ENCODE measurements at places on chromosomes 5 and 9.
A peak's percentile ranks its signal among the peaks of the same experiment; 100 is the strongest.

- DNase-seq, result no peak
Observed at GRCh38 chr9:120210274-120210673, 369.7 kb downstream of the CDK5RAP2 start.

- DNase-seq, result no peak
Observed at GRCh38 chr5:139946440-139946839, 96.7 kb downstream of the NRG2 start.

DNA sequence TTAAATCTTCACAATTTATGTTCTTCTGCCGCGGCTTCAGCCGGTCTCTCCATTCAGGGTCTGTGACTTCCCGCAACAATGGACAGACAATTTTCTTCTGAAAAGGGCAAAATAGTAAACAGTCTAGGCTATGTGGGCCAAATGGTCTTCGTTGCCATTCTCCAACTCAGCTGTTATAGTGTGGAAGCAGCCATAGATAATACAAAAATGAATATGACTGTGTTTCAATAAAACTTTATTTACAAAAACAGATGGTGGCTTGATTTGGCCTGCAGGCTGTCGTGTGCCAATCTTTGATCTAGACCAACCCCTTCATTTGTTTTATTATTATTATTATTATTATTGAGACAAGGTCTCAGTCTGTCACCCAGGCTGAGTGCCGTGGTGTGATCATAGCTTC lies 28.1 kb downstream of the ATOX1 start:
- no peak for DNase-seq

- no peak for DNase-seq
Observed at GRCh38 chr9:97534961-97535594, 33.6 kb downstream of the TMOD1 start.

DNA sequence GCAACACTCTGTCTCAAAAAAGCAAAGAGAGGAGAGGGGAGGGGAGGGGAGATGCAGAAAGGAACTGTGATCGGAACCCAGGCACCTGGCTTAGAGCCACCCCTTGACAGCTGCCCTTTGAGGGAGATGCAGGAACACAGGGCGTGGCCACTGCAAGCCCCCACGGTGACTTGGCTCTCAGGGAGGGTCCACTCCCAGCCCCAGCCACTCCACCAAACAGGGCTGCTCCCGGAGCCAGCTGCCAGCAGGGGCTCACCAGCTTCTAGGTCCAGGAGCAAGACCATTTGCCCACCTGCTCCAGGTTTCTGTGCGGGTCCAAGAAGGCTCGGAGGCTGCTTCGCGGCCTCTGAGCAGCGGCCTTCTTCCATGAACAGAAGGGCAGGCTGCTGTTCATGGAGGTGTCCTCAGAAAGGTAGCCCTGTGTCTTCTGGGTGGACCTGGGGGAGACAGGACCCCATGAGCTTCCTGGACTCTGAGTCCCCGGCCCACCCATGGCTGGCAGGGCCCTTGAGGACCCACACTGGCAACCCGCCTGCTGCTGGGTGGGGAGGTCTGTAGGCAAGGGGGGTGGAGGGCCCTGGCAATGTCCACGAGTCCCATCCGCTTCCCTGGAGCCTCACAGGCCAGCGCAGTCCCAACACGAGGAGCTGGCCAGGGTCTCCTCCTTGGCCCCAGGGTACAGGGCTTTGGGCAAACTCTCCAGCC lies 7.9 kb downstream of the C9orf50 start:
- peak; percentile 24 for DNase-seq

- peak; percentile 53 for DNase-seq
Observed at GRCh38 chr5:163379298-163380155, 57.9 kb upstream of the CCNG1 start.

DNA sequence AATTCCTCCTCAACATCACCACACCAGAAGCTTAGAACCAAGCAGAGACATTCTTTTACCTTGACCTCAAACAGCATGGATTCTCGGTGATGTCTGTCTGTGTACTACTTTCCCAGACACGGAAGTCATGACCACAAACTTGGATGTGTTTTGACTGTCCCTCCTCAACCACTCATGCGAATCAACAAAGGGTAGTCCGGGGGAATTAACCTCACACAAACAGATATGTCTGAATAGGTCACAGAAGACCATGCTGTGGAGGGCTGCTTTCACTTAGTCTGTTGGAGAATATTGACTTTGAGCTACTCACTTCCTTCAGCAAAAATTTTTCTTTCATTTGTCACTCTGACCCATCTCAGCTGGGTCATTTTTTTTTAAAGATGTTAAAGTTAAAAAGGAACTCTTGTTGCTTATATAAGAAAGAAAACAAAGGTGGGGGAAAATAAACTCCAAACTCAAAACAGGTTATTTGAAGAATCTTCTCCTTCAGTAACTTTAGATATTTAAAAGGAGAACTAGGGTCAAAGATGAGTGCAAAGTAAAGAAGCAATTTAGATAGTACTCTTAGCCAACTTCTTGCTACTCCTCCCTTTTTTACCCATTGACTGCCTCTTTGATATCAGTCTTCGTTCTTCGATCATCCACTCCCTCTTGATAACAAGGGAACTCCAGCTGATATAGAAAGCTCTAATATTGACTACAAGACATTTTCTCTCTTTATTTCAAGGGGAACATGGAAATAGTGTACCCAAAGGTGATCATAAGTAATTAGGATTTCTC lies 343.4 kb upstream of the CDH6 start:
- no peak for DNase-seq

- no peak for DNase-seq
Observed at GRCh38 chr9:86782831-86783230, 164.5 kb downstream of the GAS1 start.

- no peak for DNase-seq
Observed at GRCh38 chr5:17257705-17258273, 40.4 kb downstream of the BASP1 start.

DNA sequence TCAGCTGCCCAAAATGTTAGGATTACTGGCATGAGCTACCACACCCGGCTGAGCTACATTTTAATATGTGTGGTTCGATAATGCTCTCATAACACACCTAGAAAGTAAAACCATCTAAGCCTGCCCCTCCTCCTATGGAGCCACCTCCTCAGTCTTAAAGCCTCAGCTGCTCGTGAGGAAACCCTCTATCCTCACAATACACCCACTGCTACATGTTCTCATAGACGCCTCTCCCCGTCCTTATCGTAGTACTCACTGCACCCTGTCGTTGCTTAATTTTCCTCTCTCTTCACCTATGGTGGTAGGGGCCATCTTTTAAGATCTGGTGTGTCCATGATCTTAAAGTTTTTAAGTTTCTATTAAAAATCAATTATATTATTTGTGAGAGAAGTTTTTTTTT lies 72.9 kb downstream of the RCL1 start:
- no peak for DNase-seq

DNA sequence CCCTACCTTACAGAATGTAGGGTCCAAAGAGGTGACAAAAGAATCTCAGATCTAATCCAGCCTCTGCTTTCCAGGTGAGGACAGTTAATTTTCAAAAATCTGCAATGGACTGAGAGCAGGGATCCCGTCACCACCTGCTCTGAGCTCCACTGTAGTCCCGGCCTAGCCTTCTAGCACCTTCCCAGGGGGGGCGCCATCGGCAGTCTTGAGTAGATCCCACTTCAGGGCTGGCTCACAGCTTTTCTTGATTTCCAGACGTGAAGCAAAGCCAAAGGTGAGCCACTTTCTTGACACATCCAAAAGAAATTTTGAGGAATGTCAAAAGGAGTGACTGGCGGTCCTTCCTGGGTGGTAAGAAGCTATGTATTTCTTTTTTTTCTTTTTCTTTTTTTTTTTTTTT lies 114.1 kb downstream of the SYK start:
- no peak for DNase-seq

DNA sequence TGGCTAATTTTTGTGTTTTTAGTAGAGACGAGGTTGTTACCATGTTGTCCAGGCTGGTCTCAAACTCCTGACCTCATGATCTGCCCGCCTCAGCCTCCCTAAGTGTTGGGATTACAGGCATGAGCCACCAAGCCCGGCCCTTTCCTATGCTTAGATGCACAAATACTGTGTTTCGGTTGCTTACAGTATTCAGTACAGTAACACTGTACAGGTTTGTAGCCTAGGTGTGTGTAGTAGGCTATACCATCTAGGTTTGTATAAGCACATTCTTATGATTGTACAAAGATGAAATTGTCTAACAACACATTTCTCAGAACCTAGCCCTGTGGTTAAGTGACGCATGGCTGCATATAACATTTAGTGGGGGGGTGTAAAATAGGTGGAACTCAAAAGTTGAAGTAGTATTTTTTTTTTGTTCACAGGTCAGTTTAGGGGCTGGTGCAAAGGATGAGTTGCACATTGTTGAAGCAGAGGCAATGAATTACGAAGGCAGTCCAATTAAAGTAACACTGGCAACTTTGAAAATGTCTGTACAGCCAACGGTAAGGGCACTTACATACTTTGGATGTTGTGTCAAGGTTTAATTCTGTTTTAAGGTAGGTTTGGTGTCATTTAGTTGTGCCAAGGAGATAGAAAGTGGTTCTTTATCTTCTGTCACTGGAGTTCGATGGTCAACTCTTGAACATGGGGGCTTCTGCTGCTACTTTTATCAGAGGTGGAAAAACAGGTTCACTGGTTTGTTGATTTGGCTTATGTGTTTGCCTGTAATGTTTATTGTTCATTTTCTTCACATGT lies 3.4 kb downstream of the NPM1 start:
- no peak for DNase-seq

DNA sequence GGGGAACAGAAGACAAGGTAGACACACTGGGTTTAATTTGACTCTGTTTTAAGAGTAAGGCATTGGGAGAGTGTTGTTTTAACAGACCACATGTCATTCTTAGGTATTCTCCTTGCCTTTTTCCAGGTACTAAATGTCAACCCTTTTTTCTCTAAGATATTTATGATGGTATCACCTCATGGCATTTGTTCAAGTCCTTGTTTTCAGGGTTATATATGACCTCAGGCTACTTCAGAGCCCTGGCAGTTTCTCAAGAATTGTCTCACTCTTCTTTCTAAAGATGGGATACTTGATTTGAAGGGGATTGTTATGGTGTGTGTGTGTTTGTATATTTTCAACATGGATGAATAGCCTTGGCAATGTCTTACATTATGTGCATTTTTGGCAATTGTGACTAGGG lies 131.1 kb upstream of the ACTBL2 start:
- peak; percentile 44 for DNase-seq

DNA sequence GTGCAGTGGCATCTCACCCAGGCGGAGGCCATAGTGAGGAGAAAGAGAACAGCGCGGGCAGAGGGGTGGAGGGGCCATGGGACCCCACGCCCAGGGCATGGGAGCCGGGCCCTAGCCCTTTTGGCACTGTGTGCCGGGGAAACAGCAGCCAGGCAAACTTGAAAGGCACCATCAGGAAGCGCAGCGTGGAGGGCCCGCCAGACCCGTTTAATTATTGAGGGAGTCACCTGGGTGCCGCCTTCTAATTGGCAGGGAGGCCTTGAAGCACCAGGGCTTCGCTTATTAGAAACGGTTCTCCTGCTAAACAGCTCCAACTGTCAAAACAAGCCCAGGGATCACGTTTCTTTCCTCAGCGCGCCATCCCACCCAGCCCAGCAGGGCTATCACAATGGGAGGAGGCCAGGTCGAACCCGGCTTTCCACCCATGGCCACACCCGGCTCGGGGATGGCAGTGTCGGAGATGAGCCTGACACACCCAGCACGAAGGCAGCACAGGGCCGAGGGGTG lies 104.6 kb upstream of the SARDH start:
- no peak for DNase-seq

GRCh38 chr5:151719228-151720000 lies 32.7 kb upstream of the SPARC start:
- DNase-seq, result no peak

- no peak for DNase-seq
Observed at GRCh38 chr5:135160036-135160675, 126.1 kb upstream of the PITX1 start.

GRCh38 chr5:124289641-124290311 lies 456.7 kb downstream of the ZNF608 start:
- peak; percentile 78 for DNase-seq

DNA sequence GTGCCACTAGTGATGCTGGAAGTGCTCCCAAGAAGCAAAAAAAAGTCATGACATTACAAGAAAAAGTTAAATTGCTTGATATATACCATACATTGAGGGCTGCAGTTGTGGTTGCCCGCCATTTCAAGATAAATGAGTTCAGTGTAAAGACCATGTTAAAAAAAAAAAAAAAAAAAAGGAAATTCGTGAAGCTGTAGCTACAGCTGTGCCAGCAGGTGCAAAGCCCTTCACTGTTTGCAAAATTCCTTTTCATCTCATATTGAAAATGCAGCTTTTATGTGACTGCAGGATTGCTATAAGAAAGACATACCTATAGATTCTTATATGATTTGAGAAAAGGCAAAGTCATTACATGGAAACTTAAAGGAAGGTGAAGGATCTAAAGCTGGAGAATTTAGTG lies 179.6 kb upstream of the POU5F2 start:
- DNase-seq, result no peak

DNA sequence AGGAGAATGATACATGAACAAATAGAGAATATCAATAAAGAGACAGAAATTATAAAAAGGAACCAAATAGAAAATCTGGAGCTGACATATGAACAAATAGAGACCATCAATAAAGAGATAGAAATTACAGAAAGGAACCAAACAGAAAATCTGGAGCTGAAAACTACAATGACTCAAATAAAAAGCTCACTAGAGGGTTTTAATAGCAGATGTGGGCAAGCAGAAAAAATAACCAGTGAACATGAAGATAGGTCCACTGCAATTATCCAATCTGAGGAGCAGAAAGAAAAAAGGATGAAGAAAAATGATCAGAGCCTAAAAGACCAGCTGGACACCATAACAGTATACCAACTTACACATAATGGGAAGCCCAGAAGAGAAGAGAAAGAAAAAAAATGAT lies 353.7 kb downstream of the ARL15 start:
- DNase-seq, result no peak

DNA sequence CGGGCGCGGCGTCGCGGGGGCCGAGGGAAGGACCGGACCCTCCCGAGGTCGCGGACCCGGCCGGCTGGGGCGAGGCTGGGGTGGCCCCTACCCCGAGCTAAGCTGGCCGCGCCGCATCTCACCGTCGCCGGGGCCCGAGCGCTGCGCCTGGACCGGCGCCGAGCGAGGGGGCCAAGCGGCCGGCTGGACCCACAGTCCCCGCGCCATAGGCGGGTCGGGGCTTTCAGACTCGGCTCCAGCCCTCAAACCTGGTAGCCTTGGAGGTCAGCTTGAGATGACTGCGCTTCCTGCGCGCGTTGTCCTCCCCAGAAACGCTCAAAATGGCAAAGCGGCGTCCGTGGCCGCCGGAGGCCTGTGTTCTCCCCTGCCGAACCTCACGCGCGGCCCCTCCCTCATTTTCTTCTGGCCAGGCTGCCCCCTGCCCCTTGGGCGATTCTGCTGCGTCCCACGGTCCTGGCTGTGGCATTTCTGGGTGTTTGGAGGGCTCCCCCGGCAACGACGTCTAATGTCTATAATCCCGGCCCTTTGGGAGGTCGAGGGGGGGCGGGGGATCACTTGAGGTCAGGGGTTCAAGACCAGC lies 8.7 kb upstream of the GRIN1 start:
- no peak for DNase-seq

Measured in DMS79 treated with DMSO at 0.1 percent for 48 hours (cell line).